WERI-Rb-1 (cell line): ENCODE measurements at places on chromosomes 7 and 10.

GRCh38 chr7:31093282-31093681 lies 41.2 kb downstream of the ADCYAP1R1 start:
- DNase-seq = no peak

DNA sequence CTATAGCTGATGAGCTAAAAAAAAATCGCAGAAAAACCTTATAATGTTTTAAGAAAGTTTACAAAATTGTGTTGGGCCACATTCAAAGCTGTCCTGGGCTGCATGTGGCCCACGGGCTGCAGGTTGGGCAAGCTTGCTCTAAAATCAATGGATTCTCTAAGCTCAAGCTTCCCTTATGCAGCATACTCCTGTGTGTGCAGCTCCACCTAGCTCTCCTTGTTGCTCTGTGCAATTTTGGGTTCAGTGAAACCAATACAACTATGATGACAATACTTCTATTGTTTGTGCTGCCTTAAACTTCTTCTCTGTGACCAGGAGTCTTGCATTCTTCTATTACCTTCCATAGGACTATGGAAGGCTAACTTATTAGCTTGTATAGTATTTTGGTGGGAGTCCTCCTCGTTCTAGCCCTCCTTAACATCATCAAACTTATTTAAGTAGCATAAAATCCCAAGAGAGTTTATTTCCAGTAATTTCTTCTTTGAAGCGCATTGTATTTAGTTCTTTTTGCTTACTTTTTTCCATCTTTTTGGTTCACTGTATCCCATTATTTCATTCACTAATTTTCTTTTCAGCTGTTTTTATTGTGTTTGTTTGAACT lies 170.9 kb upstream of the SMIM30 start:
- peak; percentile 48 for DNase-seq

DNA sequence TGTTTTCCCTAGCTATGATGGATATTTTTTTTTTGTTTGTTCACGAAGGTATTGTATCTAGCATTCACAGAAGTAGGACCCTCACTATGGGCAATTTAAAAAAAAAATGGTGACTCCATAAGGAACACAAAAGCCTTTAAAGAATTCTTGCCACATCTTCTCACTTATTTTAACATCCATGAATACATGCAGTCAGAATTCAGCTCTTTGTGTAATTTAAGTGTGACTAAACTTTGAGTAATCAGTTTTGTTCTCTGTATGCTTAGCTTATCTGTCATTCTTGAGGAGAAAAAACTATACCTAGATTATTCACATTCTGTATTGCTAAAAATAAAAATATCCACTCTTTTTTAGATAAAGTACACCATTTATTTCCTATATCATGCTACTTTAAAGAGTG lies 313.2 kb upstream of the KCND2 start:
- DNase-seq = no peak

GRCh38 chr7:70393956-70394355 lies 738.0 kb upstream of the GALNT17 start:
- DNase-seq = no peak

- DNase-seq = no peak
These were observed 9.0 kb downstream of the FAM204A start for GRCh38 chr10:118332948-118333710.

GRCh38 chr7:104341546-104341945 lies 13.1 kb downstream of the LHFPL3 start:
- peak; percentile 72 for DNase-seq

DNA sequence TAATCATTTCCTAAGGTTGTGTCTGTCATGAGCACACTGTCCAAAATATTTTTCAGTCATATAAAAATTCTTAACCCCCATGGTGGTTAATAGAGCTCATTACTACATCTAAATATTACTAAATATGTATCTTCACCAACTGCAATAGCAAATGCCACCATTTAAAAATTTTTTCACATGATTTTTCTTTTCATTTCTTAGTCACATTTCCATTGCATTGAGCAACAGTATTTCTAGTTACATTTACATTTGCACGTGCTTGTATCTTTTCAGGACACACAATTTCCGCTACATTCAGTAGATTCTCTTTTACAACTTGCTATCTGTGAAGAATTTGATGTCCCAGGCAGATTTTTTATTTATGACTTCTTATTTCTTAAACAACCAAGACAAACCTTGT lies 5.2 kb upstream of the TAS2R40 start:
- no peak for DNase-seq

DNA sequence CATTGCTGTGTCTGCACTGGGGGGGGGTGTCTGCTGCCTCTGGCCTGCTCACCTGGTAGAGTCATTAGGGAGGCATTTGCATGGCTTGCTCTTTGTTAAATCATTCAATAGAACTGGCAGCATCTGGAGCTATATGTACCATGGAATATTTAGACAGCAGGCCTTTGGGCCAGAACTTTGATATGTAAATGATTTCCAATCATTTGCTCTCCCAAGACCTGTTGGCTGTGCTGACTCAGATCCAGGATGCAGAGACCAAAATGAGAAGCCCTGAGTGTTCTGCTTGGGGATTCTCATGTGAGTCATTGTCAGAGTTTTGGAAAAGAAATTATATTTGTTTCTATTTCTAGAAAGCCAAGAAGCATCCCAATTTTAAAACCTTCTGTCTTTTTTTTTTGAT lies 257.6 kb upstream of the IGFBP3 start:
- no peak for DNase-seq

GRCh38 chr7:147235645-147236382 lies 1119.2 kb downstream of the CNTNAP2 start:
- DNase-seq = no peak

GRCh38 chr7:21099432-21099831 lies 312.7 kb upstream of the SP8 start:
- no peak for DNase-seq

- peak; percentile 47 for DNase-seq
These were observed 214.4 kb upstream of the KIAA1217 start for GRCh38 chr10:23994459-23995046.

DNA sequence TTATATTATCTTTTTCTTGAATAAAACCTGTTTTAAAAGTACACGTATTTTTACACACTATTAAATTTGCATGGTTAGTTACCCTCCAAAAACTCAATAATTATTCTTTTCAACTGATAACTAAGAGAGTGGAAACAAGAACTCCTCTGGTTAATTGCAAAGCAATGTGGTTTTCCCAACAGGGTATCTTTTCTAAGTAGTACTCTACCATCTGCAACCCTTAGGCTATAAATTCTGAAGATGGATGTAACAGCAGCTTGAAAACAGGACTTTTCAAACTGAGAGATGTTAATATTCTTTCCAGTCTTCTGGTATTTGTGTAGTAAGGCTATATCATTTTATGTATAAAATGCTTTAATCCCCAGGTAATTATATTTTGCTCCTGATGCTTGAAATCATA lies 916.1 kb upstream of the POT1 start:
- no peak for DNase-seq

- DNase-seq = no peak
These were observed 590.3 kb upstream of the SORCS1 start for GRCh38 chr10:107754814-107755213.

DNA sequence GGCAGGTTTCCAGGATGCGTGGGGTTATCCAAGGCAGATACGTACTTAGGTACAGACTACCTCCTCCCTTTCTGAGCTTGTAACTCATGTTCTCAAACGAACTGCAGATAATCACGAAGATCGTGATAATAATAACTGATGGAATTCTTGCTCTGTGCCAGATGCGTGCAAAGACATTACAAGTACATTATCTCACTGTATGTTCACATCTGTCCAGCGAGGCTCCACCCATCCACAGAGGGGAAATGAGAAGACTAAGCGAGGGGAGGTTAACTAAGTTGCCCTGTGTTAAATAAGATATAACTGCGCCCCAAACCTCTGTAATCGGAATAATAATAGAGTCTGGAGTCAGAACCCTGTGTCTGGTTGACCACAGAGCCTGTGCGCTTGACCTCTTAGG lies 1.9 kb downstream of the GALNT17 start:
- no peak for DNase-seq

- DNase-seq = no peak
These were observed 130.1 kb downstream of the COBL start for GRCh38 chr7:51186531-51186930.

DNA sequence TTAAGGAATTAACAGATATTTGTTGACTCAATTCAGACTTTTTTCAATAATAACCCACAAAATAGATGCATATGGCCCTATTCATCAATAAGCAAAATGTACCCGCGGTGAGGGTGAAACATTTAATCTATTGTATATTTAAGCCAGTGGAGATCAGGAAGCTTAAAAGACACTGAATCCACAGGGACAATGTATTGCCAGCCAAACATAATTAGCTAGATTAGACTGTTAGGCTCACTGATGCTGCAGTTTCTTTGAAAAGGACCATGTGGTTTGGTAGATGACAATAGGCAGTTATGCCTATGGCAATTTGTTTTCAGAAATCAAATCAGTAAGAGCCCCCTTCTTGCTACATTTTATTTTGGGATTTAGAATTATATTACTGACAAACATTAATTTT lies 87.3 kb upstream of the PLXDC2 start:
- peak; percentile 11 for DNase-seq

DNA sequence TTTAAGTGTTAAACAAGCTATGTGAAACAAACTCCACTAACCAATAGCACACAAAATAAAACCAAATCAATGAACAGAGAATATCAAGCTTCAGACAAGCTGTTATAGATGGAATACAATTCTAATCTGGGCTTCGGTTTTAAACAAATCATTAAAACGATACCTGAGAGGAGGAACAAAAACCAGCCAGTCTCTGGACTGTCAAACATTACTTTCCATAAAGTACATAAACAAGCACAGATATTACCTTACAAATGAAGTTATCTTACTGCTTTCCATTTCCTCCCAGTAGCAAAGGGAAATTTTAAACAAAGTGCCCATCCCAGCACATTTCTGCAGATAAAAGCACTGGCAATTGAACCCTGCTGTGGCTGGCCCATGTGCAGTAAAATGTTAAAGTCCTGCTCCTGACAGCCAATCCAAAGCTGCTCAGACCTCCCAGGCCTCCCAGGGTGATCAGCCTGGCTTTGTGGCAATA lies 128.0 kb downstream of the NRCAM start:
- DNase-seq = peak; percentile 41

- DNase-seq = no peak
These were observed 31.8 kb upstream of the BMPER start for GRCh38 chr7:33873518-33873917.

GRCh38 chr7:92767437-92767836 lies 68.9 kb downstream of the CDK6 start:
- DNase-seq = no peak

GRCh38 chr7:67878808-67879207 lies 882.2 kb downstream of the TYW1 start:
- DNase-seq = no peak

- DNase-seq = no peak
These were observed 159.8 kb downstream of the PIP4K2A start for GRCh38 chr10:22554461-22555182.

- no peak for DNase-seq
These were observed 86.2 kb downstream of the SORBS1 start for GRCh38 chr10:95475003-95475383.

DNA sequence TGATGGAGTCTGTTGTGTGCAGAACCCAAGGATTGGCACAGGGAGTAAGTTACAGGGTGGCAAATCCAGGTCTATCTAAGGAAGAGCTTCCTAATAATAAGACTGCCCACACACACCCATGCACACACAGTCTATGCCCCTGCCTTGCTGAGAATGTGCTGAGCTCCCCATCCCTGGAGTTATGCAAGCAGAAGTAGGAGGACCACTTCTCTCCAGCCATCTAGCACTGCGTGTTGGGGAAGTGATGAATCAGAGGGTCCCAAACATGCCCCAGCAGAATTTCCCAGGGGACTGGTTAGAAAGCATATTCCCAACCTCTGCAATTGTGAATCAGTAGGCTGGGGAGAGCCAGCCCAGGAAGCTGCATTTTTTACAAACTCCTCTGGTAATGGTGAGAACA lies 117.2 kb downstream of the CDH23 start:
- DNase-seq = no peak

DNA sequence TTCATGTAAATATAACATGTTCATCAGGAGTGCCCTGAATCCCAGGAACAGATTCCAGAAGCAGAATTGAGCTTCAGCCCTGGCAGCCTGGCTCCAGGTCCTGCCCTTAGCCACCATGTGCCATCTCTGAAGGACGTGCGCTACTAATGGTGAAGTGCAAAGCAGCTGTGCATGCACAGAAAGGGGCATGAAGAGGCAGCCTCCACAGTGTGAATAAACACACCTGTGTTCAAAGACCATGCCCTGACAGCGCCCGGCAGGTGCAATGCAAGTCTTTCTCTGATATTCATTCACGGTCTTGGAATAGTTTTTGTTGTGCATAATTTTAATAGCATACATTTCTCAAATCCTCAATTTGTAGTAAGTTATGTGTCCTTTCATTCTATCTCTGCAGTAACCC lies 250.4 kb upstream of the TCERG1L start:
- DNase-seq = no peak

- DNase-seq = no peak
These were observed 300.5 kb downstream of the ANKRD7 start for GRCh38 chr7:118525020-118525419.

GRCh38 chr7:131238347-131238931 lies 89.2 kb upstream of the MKLN1 start:
- no peak for DNase-seq

DNA sequence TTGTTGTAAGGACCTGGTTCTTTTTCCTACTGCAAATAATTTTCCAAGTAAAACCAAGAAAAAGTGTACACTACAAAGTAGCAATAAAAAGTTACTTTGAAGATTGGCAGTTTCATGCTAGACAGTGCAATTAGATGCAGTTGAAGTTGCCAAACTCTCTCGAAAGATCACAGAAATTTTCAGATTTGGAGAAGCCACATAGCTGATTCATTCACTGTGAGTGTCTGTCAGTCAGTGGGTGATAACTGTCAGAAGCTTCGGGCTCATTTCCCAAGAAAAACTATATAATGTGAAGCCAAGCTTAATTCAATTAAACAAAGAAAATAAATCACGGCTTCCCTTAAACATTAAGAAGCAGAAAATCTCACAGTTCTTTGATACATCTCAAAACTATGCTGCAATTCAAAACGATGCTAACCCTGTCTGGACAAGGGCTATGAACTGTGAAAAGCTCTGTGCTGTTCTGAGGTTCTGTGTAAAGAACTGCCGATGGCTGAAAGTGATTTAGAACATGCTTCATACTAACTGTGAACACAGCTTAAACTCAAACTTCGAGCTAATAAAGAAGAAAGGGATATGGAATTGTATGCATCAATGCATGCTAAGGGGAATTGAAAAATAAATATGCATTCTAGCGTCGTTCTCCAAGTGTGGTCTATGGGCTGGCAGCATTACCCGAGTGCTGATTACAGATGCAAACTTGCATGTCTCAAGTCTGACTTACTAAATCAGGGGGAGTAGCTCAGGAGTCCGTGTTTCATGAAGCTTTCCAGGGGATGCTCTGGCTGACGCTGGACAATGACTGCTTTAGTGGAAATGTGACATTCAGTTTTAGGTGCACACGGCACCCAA lies 557.4 kb downstream of the CALN1 start:
- no peak for DNase-seq

GRCh38 chr7:25726781-25727311 lies 425.2 kb upstream of the NFE2L3 start:
- peak; percentile 37 for DNase-seq

DNA sequence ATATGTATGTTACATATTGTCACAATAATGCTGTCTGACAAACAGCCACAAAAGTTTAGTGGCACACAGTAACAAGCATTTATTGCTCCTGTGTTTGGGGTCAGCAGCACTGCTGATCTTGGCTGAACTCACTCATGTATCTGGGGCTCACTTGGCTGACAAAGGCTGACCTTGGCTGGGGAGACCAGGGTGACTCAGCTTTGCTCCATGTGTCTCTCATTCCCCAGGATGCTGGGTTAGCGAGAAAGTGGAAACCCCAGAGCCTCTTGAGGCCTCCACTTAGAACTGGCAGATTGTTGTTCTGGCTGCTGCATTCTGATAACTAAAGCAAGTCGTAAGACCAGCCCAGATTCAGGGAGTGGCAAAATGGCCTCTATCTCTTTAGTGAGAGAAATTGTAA lies 217.3 kb upstream of the HABP2 start:
- no peak for DNase-seq
